ENCODE measurements at places on chromosomes 16 and 17.
A peak's percentile ranks its signal among the peaks of the same experiment; 100 is the strongest.

- DNase-seq, result no peak
These were observed 17.6 kb downstream of the GTF3C1 start for GRCh38 chr16:27531826-27532800.

DNA sequence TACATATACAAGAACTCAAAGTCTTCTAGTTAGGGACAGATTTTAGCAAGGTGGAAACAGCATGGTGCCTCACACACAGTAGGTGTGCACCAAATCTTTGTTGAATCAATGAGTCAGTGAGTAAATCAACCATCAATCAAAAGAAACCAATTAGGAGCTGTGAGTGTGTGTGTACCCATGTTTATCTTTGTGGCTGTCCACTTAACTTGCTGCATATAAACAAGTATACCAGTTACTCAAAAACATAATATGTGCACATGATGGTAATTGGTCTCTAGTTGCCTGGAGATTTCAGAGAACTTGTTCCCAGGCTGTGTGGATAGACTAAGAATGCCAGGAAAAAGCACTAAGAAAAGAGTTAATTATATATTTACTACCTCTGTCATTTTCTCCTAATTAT, 272.2 kb upstream of the CCL2 start:
- DNase-seq, result no peak

GRCh38 chr16:15857724-15858560, 1.1 kb upstream of the MYH11 start:
- no peak for DNase-seq

DNA sequence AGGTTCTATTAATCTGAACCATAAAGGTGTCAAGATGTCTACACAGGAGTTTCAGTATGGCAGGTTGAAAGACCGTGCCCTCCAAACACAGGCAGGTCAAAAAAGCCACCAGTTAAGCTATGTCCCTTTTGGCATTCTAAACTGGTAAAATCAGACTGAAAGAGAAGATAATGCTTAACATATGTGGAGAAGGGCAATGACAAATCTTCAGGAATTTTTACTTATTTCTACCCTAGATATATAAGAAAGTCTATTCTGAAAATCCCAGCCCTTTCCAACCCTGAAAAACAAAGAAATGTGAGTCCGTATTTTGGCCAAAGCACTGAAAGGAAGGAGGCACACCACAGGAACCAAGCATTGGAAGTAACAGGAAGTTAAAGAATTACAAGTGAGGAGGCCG, 16.5 kb downstream of the AP1G1 start:
- no peak for DNase-seq

- no peak for DNase-seq
These were observed 83.8 kb downstream of the NETO2 start for GRCh38 chr16:47059991-47060390.

- DNase-seq, result no peak
These were observed 4.2 kb upstream of the TBX4 start for GRCh38 chr17:61448042-61448441.

DNA sequence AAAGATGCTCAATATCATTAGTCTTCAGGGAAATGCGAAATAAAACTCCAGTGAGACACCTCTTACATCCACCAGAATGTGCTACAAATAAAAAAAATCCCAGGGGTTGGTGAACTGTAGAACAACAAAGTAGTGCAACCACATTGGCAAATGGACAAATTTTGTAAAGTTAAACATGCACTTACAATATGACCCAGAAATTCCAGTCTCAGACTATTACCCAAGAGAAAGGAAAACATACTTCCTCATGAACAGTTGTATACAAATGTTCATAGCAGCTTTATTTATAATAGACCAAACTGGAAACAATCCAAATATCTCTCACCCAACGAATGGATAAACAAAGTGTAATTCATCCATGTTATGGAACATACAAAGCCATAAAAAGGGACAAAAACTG, 239.5 kb downstream of the ABCC12 start:
- DNase-seq, result no peak

GRCh38 chr17:10875984-10876555, 38.2 kb upstream of the PIRT start:
- peak; percentile 12 for DNase-seq

- DNase-seq, result peak; percentile 69
These were observed at the start of gene IGFBP4 for GRCh38 chr17:40443196-40443987. Gene IGFBP4, plus strand, starts transcription at chr17:40443450. Its CDS starts 286 bp downstream, at chr17:40443736.

All from activated naive CD4-positive, alpha-beta T cell treated with anti-CD3 and anti-CD28 coated beads, Interleukin-2, amount 50 U/mL, for 16 hours (primary cell).